ENCODE measurements at places on chromosomes 5 and 9. TPM values are rescaled to one million over a fixed set of nuclear protein-coding genes. Genes with fewer than 3 reads are reported as not detected.

Gene STK10
- total RNA-seq, result 25.8 TPM

Gene IL3
- total RNA-seq, result not detected

Gene PCDHA3
- total RNA-seq, result not detected

Gene SLC1A3
- 12.2 TPM for total RNA-seq

Gene FREM1
- total RNA-seq, result not detected

Gene TPM2
- total RNA-seq, result 53.1 TPM

Gene OTULINL
- total RNA-seq, result 0.78 TPM

Gene KIF12
- 6.2 TPM for total RNA-seq

Gene ZNF354C
- 3.0 TPM for total RNA-seq

Gene MYMK
- total RNA-seq, result not detected
